ENCODE measurements at places on chromosomes 5 and 9.

DNA sequence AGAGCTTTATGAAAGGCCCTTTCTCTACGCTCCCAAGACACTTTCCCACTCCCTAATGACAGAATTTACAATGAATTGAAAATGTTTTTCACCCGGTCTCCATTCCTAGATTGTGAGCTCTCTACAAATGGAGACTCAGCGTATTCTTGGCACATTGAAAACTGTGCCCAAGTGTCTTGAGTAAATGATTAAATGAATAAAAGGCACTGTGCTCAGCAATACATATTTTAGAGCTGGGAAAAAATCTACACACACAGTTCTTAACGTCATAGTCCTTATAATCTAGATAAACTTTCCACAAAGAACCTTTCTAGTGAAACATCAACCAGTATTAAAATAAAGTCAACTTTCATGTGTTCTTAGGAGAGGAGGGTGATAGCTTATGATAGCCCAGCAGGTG lies 634.0 kb downstream of the RAB3C start:
- no peak for DNase-seq

- DNase-seq: no peak
Measured at GRCh38 chr5:15791274-15791673, 291.3 kb downstream of the FBXL7 start.

DNA sequence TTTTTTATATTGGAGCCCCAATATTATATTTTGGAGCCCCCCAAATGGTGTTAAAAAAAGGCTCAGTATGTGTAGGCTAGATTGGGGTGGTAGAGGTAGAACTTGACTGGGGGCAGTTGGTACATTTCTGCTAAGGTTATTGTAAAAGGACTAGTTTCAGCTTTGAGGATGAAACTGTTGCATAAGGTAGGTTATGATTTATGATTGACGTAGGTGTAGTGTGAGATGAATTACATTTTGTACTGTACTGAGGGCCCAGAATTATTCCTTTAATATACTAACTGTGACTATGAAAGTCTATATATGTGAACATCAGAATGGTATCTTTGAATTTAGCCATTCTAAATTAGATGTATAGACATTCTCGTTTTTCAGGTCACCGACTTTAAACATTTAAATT lies 3.6 kb downstream of the RIC1 start:
- DNase-seq: no peak

- DNase-seq: no peak
Measured at GRCh38 chr5:78016863-78017529, 240.9 kb upstream of the TBCA start.

GRCh38 chr9:7316967-7317366 lies 482.6 kb downstream of the DMAC1 start:
- no peak for DNase-seq

GRCh38 chr9:123483191-123483803 lies 127.3 kb downstream of the CRB2 start:
- no peak for DNase-seq

DNA sequence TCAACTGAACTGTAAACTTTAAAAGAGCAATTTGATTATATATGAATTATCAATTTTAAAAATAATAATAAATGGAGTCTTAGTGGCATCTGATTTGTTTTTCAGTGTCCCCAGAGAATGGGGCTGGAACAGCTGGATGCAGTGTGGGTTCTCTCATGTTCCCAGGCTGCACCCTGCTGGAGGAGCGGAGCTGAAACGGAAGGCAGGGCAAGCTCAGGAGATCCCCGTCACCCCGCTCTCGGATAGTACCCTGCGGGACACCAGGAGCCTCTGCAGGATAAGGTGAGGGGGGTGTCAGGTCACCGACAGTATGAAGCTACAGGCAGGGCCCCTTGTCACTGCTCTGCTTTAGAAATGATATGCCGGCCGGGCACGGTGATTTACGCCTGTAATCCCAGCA lies 57.3 kb downstream of the S1PR3 start:
- no peak for DNase-seq

DNA sequence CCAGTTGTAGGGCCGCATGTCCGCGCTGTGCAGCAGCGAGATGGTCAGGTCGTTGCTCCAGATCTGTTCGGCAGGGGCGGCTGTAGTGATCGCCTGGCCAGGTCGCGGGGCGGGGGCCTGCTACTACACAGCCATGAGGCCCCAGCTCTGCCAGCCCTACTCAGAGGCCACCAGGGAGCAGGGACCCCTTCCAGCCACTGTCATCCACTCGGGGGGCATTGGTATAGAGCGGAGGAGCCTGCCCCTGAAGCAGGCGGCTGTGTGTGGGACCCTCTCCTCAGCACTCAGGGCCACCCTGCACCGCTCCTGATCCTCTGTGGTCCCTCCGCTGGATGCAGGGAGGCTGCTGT lies 1.7 kb downstream of the FBXW5 start:
- DNase-seq: no peak

DNA sequence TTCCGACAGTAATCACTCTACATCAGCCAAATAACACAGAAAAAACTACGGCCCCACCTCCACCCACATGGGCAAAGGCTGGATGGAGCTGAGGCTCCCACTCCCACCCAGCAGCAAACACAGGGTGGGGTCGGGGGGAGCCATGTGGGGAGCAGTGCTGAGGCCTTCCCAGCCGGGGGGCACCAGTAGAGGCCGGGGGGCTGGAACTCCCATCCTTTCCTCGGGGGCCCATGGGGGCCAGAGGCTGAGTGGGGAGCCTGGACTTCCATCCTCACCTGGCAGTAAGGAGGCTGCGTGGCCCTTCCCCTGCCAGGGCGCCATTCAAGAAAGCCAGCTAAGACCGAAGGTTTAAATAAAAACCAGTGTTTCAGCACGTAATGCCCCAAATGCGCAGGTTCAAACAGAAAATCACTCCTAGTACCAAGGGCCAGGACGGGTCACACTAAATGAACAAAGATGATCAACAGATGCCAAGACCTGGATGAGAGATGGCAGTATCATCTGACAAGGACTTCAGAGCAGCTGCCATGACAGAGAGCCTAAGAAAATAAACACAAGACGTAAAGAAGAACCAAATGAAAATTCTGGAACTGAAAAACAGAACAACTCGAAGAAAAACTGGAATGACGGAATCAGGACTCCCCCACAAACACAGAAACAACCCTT lies 9.4 kb downstream of the CCDC127 start:
- DNase-seq: no peak

DNA sequence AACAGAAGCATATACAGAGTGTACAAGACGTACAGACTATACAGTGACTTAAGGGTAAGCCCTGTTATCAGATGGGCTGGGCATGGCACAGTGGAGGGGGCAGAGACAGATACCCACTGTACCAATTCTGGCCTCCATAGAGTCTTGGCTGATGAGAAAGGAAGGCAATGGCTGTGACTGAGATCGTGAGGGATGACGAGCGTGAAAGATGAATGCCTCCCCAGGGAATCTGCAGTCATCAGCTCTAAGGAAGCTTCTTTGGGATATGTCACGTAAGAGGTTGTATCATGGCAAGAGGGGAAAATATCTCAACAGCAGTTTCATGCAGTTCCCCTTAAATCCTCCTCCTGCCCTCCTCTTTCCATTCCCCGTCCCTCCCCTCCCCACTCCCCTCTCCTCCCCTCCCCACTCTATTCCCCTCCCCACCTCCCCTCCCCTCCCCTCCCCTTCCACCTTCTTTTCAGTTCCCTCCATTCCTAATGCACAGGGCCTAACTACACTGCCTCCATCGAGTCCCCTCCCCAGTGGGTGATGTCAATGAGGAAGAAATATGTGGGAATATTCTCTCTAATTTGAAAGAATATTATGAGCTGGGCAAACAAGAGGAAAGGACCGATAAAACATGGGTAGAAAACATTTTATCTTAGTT lies 226.4 kb upstream of the DAP start:
- no peak for DNase-seq

DNA sequence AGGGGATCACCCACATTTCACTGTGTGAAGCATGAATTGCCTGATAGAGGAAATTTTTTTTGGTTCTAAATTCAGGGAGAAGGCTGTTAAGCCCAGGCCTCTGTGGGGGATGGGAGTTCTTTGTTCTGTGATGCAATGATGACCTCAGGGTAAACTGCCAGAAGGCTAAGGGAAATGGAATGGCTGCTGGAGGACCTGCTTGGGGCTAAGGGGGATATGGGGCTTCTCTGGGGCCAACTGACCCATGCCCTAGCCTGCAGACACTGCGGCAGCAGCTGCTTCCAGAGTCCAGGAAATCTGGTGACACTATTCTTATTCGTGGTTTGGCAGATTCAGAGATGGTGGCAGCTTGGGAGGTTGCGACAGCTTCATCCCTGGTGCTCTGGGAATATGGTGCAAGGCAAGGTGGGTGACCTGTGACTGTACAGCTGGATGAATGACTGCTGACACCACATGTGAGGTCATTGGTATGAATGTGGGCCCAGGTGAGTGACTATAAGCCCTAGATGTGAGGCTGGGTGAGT lies 30.3 kb downstream of the VCP start:
- no peak for DNase-seq

DNA sequence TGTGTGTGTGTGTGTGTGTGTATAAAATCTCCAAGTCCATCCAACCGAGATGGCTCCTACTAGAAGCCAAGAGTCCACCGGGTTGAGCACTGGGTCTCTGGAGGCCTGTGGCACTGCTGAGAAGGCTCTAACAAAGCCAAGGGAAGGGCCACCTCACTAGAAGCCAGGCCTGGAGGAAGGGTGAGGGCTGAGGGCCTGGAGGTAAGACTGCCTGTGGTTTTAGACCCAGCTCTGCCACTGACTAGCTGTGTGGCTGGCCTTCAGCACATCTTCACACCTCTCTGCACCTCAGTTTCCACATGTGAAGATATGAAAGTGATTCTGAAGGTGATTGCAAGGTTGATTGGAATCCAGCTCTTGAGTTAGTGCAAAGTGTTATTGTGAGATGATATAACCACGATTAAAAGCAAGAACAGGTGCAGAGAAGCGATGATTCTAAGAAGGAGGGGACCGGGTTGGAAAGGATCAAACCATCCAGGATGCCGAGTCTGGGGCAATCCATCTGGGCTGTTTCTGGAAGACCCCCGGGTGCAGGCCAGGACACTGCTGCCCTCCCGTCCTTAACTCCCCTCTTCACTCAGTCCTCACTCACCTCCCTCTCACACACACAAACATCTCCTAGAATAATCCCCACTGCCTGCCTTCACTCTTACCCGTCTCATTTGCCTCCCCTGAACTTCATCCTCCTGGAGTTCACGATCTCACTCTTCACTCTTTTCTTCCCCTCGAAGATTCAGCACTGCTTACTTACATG lies 2.3 kb downstream of the IL4 start:
- no peak for DNase-seq

DNA sequence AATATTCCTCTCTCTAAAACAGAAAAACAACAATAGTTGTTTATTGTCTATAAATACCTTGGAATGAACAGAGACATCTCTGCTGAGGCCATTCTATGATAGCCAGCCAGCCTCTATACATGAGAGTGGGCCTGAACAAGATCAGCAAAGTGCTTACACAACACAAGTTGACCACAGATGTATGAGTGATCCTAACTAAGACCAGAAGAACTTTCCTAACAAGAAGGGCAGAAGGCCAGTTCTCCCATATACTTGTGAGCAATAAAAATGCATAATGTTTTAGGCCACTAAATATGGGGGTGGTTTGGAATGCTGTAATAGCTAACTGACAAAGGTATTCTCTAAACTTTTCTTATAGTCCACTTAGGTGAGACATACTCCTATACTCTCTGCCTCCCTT lies 345.7 kb downstream of the SPATA31D1 start:
- no peak for DNase-seq

DNA sequence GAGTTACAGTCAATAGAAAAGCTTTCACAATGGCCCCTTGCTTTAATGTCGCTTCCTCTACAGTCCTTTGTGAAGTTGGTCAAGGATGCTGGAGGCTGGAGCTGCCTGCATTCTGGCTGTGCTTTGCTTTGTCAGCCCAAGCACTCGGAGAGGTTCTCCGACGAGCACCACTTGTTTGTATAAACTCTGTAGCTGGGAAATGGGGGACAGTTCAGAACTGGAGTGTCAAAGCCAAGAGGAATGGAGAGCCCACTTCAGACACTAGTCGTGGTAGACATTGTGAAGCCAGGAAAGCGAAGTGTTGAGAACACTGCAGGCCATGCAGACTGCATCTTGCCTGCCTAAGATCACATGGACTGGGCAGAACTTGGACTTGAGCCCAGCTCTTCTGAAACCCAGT lies 330.3 kb downstream of the GADD45G start:
- DNase-seq: no peak

DNA sequence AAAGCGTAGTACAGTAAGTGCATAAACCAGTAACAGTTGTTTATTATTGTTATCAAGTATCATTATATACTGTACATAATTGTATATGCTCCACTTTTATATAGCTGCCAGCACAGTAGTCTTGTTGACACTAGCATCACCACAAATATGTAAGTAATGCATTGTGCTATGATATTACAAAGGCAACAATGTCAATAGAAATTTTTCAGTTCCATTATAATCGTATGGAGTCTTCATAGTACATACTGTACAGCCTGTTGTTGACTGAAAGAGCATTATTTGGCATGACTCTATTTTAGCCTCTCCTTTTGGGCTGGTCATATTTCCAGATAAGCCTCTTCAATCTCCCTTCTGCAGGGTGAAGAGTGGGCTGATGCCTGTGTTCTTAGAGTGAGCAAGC lies 40.4 kb downstream of the CFAP95 start:
- no peak for DNase-seq

GRCh38 chr9:128296340-128297220 lies 20.5 kb downstream of the SWI5 start:
- DNase-seq: no peak

GRCh38 chr5:34978681-34979080 lies 49.3 kb downstream of the DNAJC21 start:
- no peak for DNase-seq

- DNase-seq: no peak
Measured at GRCh38 chr5:60340965-60341471, 358.9 kb downstream of the DEPDC1B start.

DNA sequence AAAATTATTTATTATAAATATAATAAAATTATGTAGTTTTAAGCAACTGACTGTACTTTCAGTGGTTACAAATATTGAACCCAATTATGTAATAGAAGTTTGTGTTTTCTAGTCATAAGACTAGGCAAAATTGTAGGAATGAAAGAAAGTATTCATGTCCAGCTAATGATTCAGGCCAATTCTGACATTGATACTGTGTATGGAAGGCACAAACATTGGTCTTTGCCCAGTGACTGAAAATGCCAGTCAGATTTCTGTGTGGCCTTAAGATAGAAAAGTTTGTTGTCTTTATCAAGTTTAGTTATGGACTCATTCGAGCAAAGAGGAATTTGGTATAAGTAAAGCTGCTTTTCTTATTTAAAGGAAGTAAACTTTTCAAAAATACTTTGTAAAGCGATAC lies 60.3 kb downstream of the SLC12A2 start:
- DNase-seq: no peak
